AML-193 (cell line): ENCODE measurements at places on chromosomes 11 and 22.

GRCh38 chr11:86594746-86595145 is 77.7 kb downstream of the ME3 start:
- DNase-seq = no peak

DNA sequence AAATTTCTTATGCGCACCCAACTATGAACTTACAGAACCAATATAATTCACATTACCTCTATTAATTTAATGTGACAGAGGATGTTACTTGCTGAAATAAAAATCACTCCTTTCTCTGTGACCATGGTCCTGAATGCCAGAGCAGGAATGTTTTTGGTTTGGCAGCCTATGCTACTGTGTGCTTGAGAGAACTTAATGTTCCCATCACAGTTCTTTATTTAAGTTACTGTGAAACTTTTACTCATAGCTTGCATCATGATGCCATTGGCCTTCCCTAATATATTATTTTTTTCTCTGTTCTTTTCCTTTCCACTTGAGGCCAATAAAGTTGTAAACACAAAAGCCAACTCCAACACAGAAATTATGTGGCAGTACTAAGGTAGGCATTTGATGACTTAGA is 142.2 kb downstream of the FAM76B start:
- no peak for DNase-seq

DNA sequence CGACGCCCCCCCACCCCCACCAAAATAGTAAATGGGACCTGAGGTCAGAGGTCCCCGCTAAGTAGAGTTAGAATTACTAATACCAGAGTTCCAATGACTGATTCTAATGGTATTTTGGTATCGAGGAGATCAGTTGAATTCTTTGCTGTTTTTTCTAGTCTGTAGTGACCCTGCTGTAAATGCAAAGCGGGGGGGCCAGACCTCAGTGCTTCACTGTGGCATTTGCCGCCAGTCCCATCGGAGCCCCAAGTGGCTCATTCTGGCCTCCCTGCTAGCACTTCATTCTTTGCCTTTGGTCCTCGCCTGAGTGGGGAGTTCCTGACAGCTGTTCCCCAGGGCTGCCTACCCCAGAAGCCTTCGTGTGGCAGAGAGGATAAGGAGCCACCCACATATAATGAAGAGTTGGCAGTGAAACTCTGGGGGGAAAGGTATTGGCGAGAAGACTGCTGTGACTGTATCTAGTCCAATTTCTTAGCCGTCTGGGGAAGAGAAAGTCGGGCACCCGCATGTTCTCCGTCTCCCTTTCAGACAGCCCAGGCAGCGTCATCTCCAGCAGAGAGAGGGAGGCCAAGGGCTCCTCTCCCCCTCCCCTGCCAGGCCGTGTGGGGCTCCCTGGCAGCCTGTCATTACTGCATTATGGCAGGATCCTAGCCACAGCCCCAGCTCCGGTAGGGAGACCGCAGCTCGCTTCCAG is 19.4 kb upstream of the CABP7 start:
- no peak for DNase-seq

DNA sequence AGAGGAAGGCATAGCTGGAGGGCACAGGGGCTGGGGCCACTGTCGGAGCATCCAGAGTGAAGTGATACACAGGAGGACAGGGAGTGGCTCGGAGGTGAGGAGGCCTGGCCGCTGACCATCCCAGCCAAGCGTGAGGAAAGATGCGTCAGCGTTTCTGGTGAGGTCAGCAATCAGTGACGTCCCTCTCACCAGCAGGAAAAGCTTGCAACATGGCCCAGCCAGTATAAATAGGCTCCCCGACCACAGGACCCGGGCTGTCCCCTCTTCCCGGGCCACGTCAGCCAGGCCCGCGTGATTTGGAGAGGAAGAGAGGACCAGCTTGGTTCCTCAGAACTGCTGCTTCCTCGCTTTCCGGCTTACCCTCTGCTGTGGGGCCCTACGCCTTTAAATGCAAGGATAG is 4.2 kb upstream of the OSM start:
- peak; percentile 89 for DNase-seq

- no peak for DNase-seq
These were observed 18.7 kb downstream of the POU2F3 start for GRCh38 chr11:120258661-120259060.
